ENCODE measurements at places on chromosomes 6 and 20.

DNA sequence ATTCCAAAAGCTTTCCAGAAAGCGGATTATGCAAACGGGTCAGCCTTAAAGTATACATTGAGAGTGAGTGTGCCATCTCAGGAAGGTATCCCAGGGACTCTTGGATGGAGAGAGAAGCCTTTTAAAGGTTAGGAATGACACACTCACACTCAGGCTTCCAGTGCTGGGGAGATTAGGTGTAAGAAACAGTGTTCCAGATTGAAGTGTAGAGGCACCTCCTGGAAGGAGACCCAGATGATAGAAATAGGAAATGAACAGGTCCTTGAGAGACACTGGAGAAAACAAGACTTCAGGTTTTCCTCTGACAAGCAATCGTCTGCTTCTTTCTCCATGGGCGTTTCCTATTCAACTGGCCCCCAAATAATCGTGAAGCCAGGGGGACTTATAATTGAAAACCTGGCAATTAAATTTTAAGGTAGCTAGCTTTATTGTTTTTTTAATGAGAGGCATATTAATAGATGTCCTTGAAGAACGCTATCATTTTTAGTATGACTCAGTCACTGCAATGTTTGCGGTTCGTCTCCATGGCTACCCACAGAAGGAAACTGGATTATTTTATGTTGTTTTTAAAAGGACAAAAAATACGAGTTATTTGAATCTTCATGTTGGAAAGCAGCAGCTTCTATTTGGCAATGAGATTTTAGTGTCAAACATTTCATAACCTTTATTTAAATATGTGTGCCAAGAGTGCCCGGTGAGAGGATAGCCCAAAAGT is 85.3 kb downstream of the TRMT6 start:
- no peak for DNase-seq

GRCh38 chr20:25338112-25339023 is 52.3 kb downstream of the ABHD12 start:
- no peak for DNase-seq

GRCh38 chr6:39247667-39248194 is 18.5 kb upstream of the KCNK5 start:
- DNase-seq, result no peak

DNA sequence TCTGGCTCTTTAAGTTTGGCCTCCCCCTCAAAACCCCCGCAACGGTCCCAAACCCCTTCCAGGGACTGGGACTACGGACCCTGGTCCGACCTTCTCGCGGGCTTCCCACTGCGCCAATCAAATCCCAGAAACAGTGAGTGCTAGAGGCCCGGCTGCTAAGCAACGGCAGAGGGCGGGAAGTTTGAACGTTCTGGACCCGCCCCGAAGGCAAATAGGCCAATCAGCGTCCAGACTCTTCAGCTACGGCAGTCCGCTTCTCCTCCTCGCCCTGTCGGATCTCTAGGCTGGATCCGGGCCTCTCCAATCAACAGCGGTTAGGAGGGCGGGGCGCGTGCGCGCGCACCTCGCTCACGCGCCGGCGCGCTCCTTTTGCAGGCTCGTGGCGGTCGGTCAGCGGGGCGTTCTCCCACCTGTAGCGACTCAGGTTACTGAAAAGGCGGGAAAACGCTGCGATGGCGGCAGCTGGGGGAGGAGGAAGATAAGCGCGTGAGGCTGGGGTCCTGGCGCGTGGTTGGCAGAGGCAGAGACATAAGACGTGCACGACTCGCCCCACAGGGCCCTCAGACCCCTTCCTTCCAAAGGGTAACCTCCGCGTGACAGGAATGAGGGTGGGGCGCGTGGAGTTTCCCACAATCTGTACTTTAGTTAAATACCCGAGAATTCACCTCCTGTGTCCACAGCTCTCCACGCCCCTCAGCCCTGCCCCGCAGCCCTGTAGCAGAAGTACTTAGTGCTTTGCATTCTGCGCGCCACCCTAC is at the start of gene MSH5:
MSH5 (plus strand) TSS at position 367 of the 758 bp plus-strand sequence. CDS start 462 bp downstream, outside the sequence.
- DNase-seq, result peak; percentile 95

GRCh38 chr20:17848249-17849048 is 120.1 kb downstream of the SNX5 start:
- no peak for DNase-seq
